ENCODE measurements at places on chromosomes 12 and 14. TPM values are rescaled to one million over a fixed set of nuclear protein-coding genes. Genes with fewer than 3 reads are reported as not detected.

RD3L gene
- not detected for total RNA-seq

CLEC6A gene
- total RNA-seq: 2.0 TPM

YY1 gene
- 69.4 TPM for total RNA-seq

MMP19 gene
- total RNA-seq: 30.2 TPM

CLEC2B gene
- 24.6 TPM for total RNA-seq

RSRC2 gene
- total RNA-seq: 63.8 TPM

PPP1R1A gene
- total RNA-seq: not detected

WNT1 gene
- not detected for total RNA-seq

MAP1LC3B2 gene
- total RNA-seq: not detected

TRHDE gene
- 7.3 TPM for total RNA-seq

CACNA1C gene
- 15.6 TPM for total RNA-seq

OAS1 gene
- total RNA-seq: 60.0 TPM

KRT72 gene
- total RNA-seq: not detected

GLIPR1L1 gene
- total RNA-seq: not detected

MYO1H gene
- total RNA-seq: 0.64 TPM

CCDC92 gene
- total RNA-seq: 48.6 TPM

FBXO33 gene
- total RNA-seq: 13.5 TPM

NID2 gene
- 17.9 TPM for total RNA-seq

MANSC4 gene
- not detected for total RNA-seq

TAS2R8 gene
- not detected for total RNA-seq

NTS gene
- 0.32 TPM for total RNA-seq

SLC2A14 gene
- total RNA-seq: not detected

CLEC2A gene
- total RNA-seq: not detected

OTX2 gene
- total RNA-seq: not detected

SYNDIG1L gene
- total RNA-seq: 2.9 TPM

LRRK2 gene
- total RNA-seq: 415 TPM

GYS2 gene
- total RNA-seq: not detected

SLC5A8 gene
- 2.8 TPM for total RNA-seq

CMA1 gene
- 1.4 TPM for total RNA-seq

NPFF gene
- not detected for total RNA-seq

PLXNC1 gene
- 15.7 TPM for total RNA-seq

SLC24A4 gene
- total RNA-seq: 1.6 TPM

TSPAN9 gene
- 81.2 TPM for total RNA-seq

KITLG gene
- total RNA-seq: 68.1 TPM

POP5 gene
- 41.1 TPM for total RNA-seq

Measured in upper lobe of right lung (tissue), 1 donor.